Epithelial cell of proximal tubule (primary cell): ENCODE measurements at places on chromosomes 2 and 18. TPM values are rescaled to one million over a fixed set of nuclear protein-coding genes. Genes with fewer than 3 reads are reported as not detected.

DNA sequence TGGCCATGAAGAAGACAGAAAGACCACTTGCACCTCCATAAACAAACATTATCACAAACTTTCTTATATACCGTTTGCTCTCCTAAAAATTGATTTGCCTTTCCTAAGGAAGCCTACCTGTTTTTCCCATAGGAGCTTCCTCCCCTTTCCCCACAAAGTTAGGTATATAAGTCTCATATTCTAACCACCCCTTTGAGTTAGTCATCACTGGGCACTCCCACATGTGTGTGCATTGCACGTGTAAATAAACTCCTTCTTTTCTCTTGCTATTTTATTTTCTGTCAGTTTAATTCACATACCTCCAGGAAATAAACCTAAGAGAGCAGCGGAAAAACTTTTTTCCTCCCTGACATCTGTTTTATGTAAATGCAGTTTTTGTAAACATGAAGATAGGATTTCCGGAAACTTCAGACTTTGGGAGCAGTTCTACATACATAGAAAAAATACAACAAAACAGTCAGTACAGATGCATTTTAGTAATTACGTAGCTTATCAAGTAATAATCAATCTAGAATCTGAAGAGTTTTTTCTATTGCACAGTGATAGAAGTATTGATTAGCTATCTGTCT lies 46.6 kb downstream of the PLCL1 start:
- no peak for DNase-seq

DNA sequence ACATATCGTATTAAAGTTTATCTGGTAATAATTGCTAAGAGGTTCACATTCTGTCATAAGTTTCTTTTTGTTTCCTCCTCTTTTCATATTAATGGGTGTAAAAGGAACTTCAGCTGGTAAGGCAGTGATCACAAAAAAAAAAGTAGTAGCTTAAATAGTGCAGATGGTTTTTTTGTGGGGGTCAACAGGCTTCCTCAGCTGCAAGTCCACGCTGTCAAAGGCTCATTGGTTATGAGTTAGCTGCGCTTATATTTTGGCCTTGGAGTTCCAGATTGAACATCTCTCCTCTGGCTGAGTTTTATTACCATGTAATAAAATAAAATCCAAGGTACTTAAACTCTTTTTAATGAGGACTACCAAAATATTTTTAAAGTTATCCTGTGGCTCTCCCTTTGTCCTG lies 277.0 kb upstream of the ZEB2 start:
- no peak for DNase-seq

SPP2 gene
- total RNA-seq: not detected in 2 replicates

CCDC93 gene
- total RNA-seq: 9.9 and 13.2 TPM in 2 replicates

ADCYAP1 gene
- total RNA-seq: not detected in 2 replicates

GRCh38 chr2:105674859-105675541 lies 69.7 kb upstream of the NCK2 start:
- DNase-seq: no peak

DNA sequence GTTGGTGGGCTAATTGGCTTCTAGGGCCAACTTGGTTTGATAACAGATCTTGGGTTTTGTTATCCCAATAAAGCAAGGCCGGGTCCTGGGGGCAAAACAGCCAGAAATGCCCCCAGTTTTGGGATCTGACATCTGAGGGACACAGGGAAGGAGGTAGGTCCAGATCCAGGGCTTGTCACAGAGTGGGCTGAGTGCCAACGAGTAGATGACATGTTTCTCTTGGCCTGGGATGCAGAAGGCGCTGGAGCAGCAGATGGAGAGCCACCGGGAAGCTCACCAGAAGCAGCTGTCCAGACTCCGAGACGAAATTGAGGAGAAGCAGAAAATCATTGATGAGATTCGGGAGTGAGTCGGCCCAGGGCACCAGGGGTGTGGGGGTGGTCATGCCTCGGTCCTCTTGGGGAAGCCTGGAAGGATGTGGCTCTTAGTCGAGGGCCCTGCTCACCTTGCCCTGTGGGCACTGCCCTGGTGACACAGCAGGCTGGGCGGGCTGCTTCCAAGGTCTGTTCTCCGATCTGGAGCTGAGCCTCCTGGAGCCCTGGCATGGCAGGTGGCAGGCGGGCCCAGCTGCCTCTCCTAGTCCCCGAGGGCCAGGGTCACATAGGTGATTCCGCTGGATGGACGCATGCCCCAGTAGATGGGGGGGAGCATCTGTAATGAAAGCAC lies 40.2 kb upstream of the LYPD6B start:
- no peak for DNase-seq
